ENCODE measurements at places on chromosomes 5 and 9.

DNA sequence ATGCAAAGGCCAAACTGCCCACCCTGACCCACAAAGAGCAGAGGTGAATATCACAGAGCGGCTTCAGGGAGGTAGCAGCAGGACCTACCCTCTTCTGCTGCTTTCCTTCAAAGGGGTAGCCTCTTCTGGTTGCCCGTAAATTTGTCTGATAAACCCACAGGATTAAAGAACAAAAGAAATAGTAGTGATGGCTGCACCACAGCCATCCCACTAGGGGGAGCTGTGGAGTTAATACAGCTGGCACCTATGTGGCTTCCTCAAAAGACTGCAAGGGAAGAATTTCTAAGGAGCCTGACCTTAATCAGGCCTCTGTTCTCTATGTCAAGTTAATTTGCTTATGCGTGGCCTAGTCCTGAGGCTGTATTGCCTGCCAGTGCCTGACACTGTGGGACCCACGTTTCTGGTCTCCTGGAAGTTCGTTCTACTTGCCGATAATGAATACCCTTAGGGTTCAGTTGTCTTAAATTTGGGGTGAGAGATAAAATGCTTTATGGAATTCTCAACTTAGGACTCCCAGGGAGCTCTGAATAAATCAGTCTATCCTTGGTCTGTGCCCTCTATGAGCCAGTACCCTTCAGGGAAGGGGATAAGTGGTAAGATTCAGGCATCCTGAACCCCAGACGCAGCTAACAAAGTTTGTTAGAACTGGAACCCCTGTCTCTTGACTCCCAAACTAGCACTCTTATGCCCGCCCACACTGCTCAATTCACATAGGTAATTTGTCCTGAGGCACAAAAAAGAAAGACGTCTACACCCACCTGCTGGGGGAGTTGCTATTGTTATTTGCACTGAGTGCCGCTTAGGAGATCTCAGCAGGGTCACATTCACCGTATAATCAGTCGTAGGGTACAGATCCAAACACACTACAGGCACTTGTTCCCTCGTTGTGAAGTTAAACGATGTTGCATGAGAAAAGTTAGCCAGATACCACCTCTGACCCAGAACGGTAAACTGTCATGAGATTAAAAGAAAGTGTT, 77.1 kb downstream of the SUSD1 start:
- peak; percentile 84 for DNase-seq

DNA sequence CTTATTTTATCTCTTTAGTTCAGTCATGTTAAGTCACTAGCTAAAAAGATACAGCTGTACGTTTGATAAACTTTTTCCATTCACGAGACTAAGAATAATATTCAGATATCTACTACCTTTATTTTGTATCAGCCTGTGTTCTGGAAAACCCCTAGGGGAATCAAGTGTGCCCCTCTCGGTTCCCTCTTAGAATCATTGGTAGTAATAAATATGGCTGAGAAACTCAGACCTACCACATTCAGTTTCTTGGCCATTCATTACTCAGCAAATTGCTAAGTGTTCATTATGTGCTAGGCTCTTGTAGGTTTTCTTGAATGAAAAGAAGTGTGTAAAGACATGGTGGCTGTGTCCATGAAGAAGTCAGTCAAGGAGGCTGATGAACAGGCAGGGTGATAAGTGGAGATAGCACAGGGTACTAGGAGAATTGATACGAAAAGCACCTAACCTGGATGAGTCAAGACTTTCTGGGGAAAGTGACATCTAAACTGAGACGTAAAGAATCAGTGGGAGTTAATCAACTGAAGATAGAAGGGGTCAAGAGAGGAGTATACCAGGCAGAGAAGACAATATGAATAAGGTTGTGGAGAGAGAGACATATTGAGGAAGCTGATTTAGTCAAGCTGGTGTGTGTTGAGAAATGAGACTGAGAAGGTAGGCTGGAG, 86.2 kb downstream of the CSNK1G3 start:
- DNase-seq, result no peak

DNA sequence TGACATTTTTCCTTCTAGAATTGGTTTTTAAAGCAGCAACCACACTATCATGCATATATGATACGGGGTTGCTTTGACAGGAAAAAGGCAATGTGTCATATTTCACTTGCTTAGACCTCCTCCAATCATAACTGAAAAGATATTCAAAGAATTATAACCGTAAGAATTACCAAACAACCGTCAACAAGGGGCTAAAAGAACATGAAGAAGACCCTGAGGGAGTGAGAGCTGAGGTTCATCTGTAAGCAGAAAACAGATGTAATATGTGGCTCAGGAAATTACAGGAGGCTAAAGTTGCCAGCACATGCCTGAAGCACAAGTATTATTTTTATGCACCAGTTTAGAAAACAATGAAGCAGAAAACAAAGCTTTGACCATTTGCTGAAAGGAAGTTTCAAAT, 78.9 kb downstream of the APBA1 start:
- no peak for DNase-seq

DNA sequence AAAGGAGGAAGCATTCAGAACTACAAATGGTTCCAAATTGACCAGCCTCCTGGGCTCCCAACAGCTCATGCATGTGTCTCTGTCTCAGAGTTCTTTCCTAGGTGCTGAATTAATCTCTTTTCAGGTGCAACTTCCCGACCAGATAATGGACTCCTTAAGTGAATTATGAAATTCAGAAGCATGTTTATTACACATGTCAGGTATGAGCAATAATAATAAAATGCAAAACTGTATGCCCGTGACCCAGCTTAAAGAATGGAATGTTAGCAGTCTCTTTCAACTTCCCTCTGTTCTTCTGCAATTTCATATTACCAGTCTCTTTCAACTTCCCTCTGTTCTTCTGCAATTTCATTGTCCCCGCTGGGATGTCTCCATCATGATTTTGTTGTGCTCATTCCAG, 60.4 kb downstream of the FBXL7 start:
- no peak for DNase-seq

All from activated effector memory CD4-positive, alpha-beta T cell treated with anti-CD3 and anti-CD28 coated beads, Interleukin-2, amount 50 U/mL, for 16 hours (primary cell).